Cardiac septum (tissue), 1 donor: ENCODE measurements at places on chromosomes 2 and 18. TPM values are rescaled to one million over a fixed set of nuclear protein-coding genes. Genes with fewer than 3 reads are reported as not detected.

DNA sequence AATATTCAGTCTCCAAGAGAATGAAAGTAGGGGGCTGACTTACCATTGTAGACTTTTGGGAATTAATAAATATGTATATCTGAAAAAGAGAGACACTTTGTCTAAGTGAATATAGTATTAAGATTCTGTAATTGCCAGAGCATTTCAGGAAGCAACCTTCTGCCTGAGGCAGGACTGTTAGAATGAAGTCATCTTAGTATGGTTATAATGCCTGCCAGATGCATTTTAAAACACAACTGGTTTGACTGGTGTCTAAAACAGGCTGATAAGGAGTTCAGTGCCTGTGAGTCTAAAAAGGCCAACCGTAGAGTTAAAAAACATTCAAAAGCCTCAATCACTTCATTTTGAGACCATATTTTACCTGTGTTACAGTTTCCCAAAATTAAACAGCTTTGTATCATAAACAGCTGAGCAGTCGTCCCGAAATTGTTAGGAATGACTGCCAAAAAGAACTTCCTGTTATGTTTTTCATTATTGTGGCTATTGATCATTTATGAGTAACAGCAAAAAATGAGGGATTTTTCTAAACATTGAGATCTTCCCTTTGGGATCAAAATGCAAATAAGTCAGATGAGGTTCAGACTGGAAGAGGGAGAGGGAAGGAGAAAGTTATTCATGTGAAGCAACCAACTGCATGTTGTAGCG lies 443.9 kb downstream of the PID1 start:
- no peak for DNase-seq

- DNase-seq, result peak; percentile 51
These were observed 51.3 kb downstream of the ANKMY1 start for GRCh38 chr2:240506406-240507059.

DNA sequence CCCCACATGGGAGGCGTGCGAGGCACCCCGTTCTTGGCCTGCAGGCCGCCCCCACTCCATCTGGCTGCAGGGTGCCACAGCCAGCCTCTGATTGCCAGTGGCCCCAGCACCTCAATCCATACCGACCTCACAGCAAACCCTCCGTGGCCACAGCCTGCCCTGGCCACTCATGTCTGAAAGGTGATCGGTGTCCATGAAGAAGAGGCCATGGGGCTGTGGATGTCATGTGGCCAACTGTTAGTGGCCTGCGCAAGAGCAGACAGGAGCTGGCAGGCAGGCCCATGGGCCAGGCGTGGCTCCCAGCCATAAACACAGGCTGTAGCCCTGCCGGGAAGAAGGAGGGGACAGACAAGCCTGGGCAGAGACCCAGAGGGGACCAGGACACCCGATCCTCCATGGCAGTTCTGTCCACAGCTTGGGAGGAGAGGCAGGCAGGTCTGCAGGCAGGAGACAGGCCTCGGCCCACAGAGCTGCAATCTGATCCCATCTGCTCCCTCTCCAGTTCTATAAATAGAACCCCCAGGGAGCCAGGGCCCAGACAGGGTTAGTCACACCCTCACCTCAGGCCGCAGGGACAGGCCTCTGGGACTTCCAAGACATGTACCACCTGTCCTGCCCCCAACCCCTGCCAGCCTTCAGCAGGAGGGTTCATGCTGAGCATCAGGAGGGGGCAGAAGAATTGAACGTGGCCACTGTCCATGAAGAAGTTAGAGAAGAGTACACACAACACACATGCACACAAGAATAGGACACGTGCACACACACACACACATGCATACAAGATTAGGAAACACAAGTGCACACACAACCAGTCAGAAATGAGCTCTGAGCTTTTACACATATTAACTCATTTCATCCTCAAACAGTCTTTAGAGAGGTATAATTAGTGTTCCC lies 16.9 kb downstream of the STEAP3 start:
- peak; percentile 85 for DNase-seq

GRCh38 chr2:47354013-47354847 lies 48.7 kb upstream of the MSH2 start:
- no peak for DNase-seq

- no peak for DNase-seq
These were observed 172.8 kb upstream of the RBMS1 start for GRCh38 chr2:160666154-160667060.

DNA sequence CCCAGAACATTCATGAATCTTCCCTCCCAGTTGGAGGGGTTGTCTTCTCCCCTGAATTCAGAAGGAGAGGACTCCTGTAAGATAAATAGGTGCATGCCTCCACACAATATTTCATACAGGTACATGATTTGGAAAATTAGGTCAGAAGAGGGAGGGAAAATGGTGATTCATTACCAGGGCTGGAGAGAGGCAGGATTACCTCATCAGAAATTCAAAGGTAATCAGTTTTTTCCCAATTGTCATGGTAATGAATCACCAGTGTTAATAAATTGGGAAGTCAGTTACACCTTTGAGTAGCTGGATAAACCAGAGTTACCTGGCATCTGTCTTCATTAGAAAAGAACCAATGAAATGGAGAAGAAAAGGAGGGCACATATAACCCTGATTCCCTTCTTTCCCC lies 128.5 kb downstream of the EN1 start:
- no peak for DNase-seq

GRCh38 chr2:18987592-18988073 lies 370.8 kb downstream of the OSR1 start:
- DNase-seq, result no peak

DNA sequence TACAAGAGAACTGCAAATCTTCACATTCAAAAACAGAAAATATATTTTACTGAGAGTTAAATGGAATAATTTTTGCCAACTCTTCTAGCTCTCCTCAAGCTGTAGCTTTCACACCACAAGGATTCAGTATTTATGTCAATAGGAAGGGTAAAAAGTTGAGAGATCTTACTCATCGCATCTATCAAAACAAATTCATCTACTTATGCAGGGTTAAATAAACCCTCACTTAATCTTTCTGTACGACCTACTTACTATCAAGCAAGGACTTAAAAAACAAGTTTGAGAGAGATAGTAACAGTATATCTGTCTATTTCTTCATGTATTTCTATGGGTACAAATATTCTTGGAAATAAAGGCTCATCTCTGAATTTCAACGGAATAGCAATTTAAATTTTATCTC lies 35.5 kb downstream of the SIGLEC15 start:
- no peak for DNase-seq

DNA sequence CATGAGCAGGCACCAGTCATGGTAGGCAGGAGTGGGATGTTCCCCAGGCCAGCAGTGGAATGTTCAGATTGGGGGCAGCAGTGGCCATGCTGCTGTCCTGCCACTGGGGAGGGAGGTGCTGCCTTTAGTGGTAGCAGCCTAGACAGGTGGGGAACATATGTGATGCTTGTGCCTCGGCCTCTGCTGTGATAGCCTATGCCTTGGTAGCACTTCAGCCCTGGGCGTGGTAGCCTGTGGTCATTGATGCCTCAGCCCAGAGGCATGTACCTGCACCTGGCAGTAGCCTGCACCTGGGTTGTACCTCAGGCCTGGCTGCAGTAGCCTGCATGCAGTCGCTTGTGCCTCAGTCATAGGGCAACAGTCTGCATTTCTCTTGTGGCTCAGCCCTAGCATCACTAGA lies 7.1 kb downstream of the RFTN2 start:
- no peak for DNase-seq

GRCh38 chr2:231583982-231584381 lies 8.7 kb upstream of the TEX44 start:
- no peak for DNase-seq

GRCh38 chr2:105338020-105338385 lies 663 bp downstream of the C2orf49 start:
- no peak for DNase-seq

GRCh38 chr18:48813321-48813720 lies 137.4 kb downstream of the SMAD7 start:
- DNase-seq, result no peak

GRCh38 chr2:203972066-203972465 lies 35.5 kb downstream of the ICOS start:
- no peak for DNase-seq

DNA sequence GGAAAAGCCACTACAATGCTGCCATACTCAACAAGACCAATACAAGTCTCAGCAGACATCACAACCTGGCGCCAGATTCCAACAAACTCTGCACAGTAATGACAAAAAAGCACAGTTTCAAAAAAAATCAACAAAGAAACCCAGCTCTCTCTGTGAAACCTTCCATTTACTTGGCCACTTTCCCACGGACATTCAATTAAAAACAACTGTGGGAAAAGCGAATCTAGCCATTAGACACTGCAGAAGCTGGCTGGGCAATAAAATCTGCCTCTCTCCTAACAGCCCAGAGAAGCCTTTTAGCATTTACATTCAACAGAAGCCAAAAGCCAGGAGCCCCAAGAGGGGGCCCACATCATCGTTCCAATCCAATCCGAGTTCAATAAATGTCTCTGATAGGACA lies 128.9 kb downstream of the HDAC4 start:
- DNase-seq, result no peak

DNA sequence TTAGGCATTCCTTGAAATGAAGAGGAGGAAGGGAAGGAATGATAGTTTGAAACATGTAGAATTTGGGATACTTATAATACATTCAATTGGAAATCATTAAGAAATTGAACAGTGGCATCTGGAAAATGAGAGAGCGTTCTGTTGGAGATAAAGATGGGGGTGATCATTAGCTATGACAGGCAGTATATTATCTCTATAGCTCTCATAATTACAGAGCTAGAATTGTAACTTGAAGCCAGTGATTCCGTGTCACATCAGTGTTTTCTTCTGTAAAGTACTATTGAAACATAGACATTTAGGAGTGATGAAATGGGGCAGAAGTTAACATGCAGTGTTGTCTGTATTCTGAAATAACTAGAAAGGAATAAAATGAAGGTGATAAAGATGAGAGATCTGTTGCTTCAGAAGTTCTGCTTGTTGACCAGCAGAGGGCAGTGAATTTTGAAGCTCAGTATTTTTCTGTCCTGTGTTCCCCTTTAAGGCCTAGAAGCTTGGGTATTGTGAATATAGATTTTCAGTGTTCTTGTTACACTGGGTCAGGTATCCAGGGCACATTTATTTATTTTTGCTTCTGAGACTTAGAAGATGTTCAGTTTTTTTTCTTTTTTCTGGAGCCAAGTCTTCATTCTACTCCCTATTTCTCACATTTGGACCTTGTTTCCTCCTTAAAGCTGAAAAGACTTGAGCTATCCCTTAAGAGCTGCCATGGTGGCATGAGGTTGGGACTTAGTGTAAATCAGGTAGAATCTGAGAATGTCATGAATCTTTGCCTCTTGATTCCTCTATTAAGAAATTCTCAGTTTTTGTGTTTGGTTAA lies 157.4 kb downstream of the TAF4B start:
- no peak for DNase-seq

- no peak for DNase-seq
These were observed 37.6 kb downstream of the LMAN2L start for GRCh38 chr2:96702098-96702785.

GRCh38 chr18:62026586-62026985 lies 133.8 kb upstream of the RNF152 start:
- no peak for DNase-seq

- no peak for DNase-seq
These were observed 55.5 kb downstream of the NEURL3 start for GRCh38 chr2:96449637-96450036.

- no peak for DNase-seq
These were observed 43.0 kb downstream of the G6PC2 start for GRCh38 chr2:168944065-168944464.

- peak; percentile 53 for DNase-seq
These were observed 800 bp downstream of the HOXD13 start for GRCh38 chr2:176093145-176093897.

DNA sequence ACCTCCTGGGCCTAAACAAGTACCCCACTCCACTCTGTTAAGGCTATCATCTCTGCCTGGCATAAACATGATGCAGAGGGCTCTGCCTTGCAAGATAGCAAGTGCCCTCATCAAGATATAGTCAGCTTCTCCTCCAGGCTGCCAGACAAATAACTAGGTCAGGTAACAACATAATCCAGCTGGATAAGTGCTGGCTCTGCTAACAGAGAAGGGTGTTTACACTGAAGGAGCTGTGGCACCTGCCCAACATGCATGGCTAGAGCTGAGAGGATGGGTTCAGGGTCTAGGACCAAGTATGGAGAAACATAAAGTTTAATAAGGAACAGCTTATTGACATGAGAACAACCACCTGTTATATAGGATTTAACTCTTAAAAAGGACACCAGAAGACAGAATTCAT lies 42.8 kb downstream of the DLGAP1 start:
- DNase-seq, result no peak

DNA sequence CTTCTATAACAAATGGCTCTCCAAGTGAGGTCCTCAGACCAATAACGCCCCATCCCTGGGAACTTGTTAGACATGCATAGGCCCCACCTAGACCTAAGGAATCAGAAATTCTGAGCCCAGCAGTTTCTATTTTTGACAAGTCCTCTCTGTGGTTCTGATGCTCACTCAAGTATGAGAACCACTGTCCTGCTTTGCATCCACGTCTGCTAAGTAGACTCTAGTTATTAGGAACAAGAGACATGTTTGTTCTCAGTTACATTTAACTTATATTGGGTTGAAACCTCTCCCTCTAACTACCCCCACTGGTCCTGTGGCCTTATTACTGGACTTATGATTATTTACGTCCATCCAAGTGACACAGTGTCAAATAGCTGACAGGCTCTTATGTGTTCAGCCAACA lies 70.3 kb downstream of the TMEM17 start:
- DNase-seq, result no peak

DNA sequence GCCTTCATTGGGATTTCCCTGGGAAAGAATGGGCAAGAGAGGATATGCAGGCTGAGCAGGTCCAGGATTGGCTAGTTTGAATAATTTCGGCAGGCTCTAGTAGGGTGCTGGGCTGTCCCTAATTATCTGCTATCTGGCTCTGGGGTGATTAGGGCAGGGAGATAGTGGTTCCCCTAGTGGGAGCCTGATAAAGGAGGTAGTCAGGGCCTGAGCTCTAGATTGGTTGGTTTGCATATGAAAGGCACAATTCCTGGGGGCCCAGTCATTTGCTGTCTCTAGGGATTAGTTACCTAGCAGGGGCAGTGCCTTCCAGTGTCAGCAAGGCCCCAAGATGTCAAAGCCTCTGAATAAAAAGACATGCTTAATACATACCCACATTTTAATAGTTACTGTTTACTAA lies 690.1 kb upstream of the KLHL29 start:
- DNase-seq, result no peak

ZBTB7C gene
- 8.0 TPM for total RNA-seq

IGFBP2 gene
- 785 TPM for total RNA-seq

SOCS6 gene
- 22.8 TPM for total RNA-seq

DLX1 gene
- not detected for total RNA-seq

HOXD10 gene
- total RNA-seq, result 0.16 TPM

LYG1 gene
- total RNA-seq, result 0.57 TPM

MEP1B gene
- 0.13 TPM for total RNA-seq

FKBP1B gene
- total RNA-seq, result 2.0 TPM

DPYSL5 gene
- 0.19 TPM for total RNA-seq

ALLC gene
- not detected for total RNA-seq

ATP8B1 gene
- 9.3 TPM for total RNA-seq

MAP3K20 gene
- total RNA-seq, result 519 TPM

DCDC2C gene
- total RNA-seq, result not detected

LIMS2 gene
- total RNA-seq, result 207 TPM

GKN2 gene
- total RNA-seq, result not detected
